ENCODE measurements at places on chromosomes 16 and 17.

GRCh38 chr17:29903471-29903870 is 26.6 kb downstream of the SSH2 start:
- no peak for DNase-seq

DNA sequence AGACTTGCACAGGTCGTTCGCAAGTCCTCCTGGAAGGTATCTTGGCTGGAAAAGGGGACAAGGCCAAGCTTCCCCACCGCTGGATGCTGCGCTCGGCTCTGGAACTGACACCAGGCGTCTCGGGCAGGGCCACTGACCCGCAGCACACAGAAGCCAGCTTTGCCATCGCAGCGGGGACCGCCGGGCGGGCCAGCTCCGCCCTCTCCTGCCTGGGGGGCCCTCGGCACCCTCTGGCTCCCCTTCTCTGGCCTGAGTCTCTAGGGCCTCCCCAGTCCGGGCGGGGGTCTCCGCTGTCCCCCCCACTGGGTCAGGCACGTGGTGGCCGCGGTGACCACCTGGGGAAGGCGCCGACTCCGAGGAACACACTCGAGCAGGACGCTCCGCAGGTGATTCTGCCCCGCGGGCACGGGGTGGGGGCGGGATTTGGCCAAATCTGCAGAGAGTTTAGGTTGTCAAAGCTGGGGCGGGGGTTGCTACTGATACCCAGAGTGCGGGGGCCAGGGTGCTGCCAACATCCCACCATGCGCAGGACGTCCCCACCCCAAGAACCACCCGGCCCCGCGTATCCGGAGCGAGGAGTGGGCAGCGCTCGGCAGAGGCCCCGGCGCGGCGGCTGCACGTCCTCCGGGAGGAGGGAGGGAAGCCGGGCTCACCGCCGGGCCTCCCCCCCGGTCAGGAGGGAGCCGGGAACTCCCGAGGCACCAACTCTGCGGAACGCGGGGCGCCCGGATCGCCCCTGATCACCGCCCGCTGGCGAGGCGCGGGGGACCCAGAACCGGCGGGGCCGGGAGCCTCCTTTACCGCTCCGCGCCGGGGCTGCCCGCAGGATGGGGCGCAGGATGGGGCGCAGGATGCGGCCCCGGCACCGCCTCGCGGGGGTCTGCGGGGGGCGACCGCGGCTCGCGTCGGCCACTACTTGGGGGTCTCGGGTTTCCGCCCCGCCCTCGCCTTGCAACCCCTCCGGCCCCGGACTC is 744 bp upstream of the METRNL start:
- DNase-seq, result no peak

DNA sequence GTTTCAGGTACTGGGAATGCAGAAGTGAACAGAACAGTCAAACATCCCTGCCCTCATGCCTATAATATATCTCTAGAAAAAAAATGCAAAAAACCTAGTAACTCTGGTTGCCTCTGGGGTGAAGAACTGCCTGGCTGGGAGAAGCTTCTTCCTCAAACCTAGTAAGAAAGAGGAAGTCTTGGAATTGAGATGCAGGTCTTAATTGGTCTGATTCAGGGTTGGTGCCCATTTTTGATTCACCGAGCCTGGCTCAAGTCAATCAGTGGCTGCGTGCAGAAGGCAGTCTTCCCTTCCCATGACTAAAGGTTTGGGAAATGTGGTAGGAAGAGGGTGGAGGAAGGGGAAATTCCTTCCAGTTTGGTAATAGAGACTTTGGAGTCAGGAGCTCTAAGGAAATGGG is 22.4 kb downstream of the CDRT15 start:
- DNase-seq, result no peak

DNA sequence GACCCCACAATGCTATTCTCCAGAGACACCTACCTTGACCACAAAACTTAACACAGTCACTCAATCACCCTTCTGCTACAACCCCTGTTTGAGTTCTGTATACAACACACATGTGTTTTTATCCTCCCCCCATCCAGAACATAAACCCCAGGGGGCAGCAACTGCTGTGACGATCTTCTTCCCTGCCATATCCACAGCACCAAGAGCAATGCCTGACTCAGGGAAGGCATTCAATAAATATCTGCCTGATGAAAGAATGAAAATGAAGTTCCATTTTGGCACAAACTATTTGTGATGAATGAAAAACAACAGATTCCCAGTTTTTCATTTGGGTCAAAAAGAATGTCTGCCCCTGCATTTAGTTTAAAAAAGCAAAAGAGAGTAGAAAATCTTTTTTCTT is 27.0 kb downstream of the ASIC2 start:
- DNase-seq, result no peak

DNA sequence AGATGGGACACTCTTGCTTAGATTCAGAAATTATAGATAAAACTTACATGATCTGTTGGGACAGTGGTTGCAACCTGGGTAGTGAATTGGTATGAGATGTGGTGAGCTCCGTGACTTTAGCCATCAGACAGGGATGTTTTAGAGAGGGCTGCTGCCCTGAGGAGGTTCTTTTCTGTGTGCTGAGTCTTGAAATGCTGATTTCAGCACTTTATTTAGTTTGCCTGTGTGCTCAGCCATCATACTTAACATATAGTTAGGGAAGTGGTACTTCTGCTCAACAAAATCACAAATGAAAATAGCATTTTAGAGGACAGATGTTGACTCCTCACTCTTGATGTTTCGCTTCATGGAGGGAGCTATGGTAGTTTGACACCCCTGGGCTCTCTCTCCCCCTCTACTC is 95.9 kb upstream of the CDH13 start:
- no peak for DNase-seq

DNA sequence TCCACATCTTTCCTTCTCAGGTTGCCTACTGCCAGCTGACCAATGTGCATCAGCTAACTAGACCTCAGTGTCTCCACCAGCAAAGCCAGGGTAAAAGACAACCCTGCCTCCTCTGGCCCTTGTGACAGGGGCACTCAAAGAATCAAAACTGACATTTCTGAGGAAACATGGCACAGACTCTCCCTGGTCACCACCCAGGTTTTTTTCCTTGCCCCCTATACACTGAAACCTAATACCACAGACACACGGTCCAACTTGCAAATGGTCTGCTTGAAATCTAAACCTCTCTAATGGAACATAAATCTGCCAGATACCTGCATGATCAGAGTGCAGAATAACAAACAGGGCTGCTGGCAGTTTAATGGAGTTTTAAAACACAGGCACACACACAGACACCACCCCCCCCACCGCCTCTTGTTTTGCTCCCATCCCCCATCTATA is 19.5 kb upstream of the CORO6 start:
- DNase-seq, result peak; percentile 28

DNA sequence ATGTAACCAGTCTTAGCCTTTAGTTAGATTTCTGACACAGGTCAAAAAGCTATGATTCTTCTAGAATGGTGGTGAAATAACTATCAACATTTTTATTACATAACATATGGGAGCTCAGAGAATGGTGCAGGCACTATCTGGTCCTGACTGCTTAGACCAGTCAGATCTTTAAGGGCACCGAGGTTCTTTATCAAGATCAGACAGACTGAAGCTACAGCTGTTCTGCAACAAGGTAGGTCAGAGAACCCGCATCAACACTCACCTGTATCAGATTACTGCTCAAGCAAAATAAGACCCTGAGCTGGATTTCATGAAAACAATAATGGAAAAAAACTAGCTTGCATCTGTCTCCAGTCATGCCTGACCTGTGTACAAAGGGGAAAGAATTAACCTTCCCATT is 160.4 kb downstream of the KCNJ2 start:
- peak; percentile 61 for DNase-seq

DNA sequence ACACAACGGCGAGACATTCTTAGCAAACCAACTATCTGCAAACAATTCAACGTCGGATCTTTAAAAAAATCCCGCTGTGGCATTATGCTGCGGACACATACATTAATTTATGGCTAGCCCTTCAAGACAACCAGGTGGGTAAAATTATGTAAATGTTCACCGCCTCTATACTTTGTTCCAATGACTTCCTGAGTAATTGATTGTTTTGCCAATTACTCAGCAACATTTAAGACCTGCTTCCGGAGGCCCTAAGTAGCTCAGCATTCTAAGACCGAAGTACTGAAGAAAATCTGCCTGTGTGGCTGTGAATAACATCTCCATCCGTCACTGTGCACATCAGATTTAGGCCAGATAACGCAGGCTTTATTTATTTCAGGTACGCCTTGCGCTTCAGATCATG is 23.3 kb downstream of the QPRT start:
- DNase-seq, result no peak

DNA sequence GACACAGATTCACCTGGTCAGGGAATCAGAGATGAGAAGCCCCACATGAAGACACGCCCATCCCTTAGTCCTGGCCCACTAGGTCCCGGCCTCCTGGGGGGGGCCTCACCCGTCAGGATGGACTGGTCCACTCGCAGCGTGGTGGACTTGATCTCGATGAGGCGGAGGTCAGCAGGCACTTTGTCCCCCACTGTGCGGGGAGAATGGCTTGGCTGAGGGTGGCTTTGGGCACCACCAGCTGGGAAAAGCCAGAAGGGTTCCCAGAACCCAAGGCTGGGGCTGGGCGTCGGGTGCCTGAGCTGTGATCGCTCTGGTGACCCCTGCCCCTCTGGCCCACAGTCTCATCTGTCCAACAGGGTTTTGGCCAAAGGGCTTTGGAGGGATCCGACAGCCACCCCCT is 13.7 kb downstream of the ATP2A3 start:
- no peak for DNase-seq

DNA sequence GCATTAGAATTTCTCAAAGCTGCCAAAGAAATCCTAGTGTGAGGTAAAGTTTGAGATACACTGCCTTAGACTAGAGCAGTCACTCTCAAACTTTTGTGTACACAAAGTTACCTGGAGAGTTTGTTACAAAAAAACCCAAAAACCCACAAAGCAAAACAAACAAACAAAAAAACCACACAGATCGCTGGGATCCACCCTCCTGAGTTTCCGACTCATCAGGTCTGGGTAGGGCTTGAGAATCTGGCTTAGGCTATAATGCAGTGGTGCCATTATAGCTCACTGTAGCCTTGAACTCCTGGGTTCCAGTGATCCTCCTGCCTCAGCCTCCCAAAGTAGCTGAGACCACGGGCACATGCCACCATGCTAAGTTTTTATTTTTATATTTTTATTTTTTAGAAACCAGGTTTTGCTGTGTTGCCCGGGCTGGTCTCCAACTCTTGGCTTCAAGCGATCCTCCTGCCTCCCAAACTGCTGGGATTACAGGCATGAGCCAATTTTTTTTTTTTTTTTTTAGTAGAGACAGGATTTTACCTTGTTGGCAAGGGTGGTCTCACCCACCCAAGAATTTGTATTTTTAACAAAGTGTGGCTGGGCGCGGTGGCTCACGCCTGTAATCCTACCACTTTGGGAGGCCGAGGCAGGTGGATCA is 22.3 kb upstream of the SMG1 start:
- no peak for DNase-seq

GRCh38 chr17:63999680-64000531 is 1.8 kb downstream of the PRR29 start:
- DNase-seq, result no peak

DNA sequence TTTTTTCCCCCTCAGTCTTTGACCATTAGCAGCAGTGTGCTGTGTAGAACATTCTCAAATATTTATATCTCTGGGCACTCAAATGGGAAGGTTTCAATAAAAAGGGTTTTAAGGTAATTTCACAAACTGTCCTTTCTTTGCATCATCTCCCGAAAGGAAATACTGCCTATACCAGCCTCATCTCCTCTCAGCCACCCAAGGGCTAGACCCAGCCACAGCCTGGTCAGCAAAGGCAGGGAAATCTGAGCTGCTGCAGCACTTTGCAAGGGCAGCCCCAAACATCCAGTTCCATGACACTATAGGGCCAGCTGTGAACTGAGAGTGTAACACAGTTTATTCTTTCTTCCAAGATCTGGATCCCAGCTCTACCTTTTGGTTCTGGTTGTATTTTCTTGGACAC is 28.9 kb downstream of the TMEM11 start:
- no peak for DNase-seq

GRCh38 chr17:79795795-79796443 is 958 bp downstream of the CBX8 start:
- no peak for DNase-seq

DNA sequence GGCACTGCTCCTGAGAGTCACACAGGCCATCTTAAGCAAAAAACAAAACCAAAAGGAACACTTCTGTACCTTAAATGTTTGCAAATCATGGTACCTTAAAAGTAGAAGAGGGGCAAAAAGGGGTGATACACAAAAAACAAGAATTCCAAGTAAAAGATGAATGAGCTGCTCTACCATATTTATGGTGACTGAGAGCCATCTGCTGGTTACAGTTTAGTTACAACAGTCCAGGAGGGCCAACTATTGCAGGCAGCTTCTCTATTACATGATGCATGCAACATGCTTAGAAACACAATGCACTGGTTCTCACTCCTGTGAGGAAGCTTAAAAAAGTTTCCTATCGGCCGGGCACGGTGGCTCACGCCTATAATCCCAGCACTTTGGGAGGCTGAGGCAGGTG is 53.5 kb downstream of the STX8 start:
- DNase-seq, result peak; percentile 50

DNA sequence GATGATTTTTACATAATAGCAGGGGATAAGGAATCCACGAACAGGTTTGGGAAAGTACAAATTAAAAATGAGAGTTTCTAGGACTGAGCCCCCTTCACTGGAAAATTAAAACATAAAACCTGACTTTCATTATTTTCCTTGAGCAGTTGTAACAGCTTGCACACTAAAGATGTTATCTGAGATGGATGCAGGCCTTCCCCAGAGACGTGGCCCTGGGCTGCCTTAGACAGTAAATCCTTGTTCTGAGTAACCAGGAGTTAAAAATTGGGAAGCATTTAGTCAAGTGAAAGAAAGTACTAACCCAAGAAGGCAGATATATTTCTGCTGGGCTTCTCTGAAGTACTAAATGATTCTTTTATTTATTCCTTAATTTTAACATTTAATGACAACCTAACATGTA is 432.2 kb upstream of the KIF2B start:
- no peak for DNase-seq

GRCh38 chr16:12565423-12565822 is 238.3 kb downstream of the CPPED1 start:
- DNase-seq, result no peak

- DNase-seq, result no peak
Measured at GRCh38 chr17:58278661-58279015, 2.1 kb downstream of the MPO start.

DNA sequence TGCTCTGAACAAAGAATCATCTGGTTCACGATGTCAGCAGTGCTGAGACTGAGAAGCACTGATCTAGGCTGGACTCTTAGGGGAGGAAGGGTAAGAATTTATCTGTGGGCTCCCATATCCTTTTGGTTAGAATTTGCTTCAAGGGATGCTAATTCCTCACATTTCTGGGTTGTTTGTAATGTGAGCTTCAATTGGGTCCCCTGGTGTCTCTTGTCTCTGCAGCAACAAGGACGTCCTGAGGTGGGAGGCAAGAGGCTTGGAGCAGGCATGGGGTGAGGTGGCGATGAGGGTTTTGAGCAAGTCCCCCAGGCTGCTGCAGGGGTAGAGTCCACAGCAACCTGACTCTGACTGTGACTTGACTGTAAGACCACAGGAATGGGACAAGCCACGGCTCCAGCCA is 213.8 kb upstream of the NLRP1 start:
- DNase-seq, result no peak

DNA sequence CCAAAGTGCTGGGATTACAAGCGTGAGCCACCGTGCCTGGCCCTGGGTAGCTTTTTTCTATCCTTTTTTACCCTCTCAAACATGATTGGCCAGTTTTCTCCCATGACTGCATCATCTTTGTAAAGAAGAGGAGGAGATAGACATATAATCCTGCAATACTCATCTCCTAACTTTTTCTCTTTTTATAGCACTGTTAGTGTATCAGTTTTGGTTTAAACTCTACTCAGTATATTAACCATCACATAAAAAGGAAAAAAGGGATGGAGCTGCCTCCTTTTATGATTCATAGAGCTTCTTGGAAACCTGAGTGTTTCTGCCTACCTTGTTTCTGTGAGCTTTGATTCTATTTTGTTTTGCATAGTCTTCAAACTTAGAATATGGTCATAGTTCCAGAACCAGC is 12.0 kb upstream of the TMEM106A start:
- DNase-seq, result no peak
